Activated T-cell treated with anti-CD3 and anti-CD28 coated beads for 4 hours (primary cell): ENCODE measurements at places on chromosomes 1 and 21.

DNA sequence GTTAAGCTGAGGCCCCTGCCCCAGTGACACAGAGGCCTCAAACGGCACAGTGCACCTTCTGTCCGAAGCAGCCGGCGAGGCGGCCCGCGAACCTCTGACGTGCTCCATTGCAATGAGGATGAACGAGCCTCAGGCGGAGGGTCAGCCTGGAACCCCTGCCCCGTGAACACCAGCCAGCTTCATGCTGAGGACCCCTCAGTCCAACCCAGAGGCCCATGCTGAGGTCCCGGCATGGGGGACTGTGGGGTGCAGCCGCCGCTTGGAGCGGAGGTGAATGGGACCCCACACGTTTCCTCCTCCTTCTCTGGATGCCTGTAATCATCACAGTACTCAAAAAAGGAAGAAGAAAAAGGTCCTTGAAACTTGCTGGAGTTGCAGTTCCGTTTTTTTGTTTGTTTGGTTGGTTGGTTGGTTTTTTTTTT, 62.1 kb downstream of the PRKCZ start:
- no peak for DNase-seq

DNA sequence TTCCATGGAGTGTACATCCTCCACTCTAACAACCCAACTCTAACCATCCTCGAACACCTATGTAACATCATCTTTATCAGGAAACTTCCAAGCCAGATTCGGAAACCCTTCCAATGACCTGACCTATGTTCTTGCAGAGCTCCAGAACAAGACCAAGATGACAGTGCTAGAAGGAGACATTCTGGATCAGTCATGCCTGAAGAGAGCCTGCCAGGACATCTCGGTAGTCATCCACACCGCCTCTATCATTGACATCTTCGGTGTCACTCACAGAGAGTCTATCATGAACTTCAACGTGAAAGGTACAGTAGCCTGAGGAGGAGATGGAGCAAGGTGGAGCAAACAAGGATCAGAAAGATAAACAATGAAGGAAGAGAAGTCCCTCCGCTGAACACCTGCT, 36.1 kb upstream of the HSD3B1 start:
- DNase-seq = no peak

DNA sequence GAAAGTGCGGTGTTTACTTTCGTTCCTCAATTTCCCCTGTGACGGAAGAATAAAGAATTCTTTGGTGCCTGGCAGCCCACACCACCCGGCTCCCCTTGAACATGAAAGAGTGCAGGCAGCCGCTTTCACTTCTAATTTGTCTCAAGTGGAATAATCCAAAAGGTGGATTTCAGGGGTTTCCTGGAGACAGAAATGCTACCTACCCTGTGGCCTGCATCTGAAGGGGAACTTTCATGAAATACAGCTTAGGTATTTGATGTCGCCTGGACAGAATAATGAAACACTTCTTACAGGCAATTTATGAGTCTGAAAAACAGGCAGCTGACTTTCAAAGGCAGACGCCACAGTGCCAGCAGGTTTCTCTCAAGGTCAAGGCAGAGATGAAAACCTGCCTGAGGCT, 169.5 kb upstream of the USP24 start:
- no peak for DNase-seq

DNA sequence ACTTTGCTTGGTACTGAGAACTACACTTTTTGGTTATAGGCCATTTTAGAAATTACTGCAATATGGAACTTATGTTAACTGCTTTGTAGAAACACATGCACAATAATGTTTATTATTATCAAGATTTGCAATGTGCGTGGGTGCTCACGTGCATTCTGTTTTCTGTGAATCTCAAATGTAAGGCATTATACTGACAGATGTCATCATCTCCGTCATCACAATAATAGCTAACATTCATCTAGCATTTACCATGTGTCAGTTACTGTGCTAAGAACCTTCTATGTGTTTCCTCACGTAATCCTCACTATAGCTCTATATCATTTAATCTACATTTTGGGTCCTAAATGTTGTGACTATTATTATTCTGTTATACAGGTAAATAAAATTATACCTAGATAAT, 1214.8 kb upstream of the ADGRL4 start:
- DNase-seq = no peak

DNA sequence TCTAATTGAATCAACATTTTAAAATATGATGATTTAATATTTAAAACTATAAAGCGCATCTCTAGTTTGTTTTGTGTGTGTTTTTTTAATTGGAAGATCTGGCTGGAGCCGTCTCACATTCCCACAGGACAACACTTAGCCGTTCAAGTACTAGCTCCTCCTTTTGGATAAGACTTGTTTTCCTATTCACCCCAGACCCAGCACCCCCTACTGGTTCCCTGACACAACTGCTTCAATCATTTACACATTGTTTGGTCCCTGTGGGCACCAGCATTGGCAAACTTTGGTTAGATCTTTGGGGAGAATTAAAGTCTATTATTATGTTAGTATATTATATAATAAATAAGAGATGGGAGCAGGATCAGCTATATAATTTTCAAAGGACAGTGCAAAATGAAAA, 34.5 kb downstream of the TYW3 start:
- DNase-seq = no peak

- no peak for DNase-seq
These were observed 83.7 kb upstream of the KAZN start for GRCh38 chr1:14514739-14515138.

- DNase-seq = no peak
These were observed 38.6 kb downstream of the GADD45A start for GRCh38 chr1:67723620-67724019.

GRCh38 chr1:6116137-6116536, 64.0 kb downstream of the CHD5 start:
- DNase-seq = no peak

DNA sequence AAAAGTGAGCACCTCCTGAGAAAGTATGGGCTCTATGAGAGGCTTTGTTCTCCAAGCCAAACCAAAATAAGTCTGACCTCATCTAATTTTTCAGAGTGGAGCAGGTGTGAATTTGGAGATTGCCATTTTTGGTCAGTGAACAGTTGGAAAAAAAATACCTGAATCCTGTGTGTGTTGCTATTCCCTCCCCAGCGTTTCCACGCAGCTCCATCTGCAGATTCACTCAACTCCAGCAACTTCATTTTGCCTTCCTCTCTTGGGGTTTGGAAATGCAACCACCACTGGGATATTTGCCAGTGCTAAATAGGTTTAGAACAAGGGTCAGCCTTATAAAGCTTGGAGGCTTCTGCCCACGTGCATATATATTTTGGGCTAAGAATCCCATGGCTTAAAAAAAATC, 11.2 kb downstream of the CASQ2 start:
- DNase-seq = no peak

GRCh38 chr21:41138711-41139110, 29.2 kb upstream of the BACE2 start:
- DNase-seq = no peak
